Activated CD4-positive, CD25-positive, alpha-beta regulatory T cell treated with anti-CD3 and anti-CD28 coated beads, Interleukin-2, amount 50 U/mL, for 16 hours (primary cell): ENCODE measurements at places on chromosomes 11 and 22.

- DNase-seq = no peak
These were observed 437.3 kb upstream of the CADM1 start for GRCh38 chr11:115941481-115941993.

GRCh38 chr11:102346456-102346747 is 612 bp upstream of the BIRC2 start:
- no peak for DNase-seq

DNA sequence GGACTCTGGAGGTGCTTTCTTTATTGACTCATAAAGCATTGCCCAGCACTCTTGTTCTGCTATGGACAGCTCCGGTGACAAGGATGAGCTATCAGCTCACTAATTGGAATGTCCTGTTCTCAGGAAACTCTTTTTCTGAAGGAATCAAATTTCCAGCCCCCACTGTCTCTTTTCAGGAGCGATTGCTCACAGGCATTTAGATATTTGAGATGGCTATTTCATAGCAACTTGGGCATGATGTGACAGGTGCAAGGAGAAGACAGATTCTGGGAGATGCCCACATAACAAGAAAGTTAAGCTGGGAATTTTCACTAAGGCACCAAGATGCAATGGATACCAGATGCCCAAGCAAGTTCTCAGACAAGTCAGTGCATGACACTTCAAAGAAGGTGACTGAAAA is 123.4 kb upstream of the CSNK2A3 start:
- no peak for DNase-seq

- DNase-seq = no peak
These were observed 14.8 kb downstream of the SGSM3 start for GRCh38 chr22:40385036-40385782.

- DNase-seq = no peak
These were observed 38.3 kb upstream of the CYP2R1 start for GRCh38 chr11:14930369-14930768.

- DNase-seq = no peak
These were observed 31.2 kb upstream of the SMTN start for GRCh38 chr22:31049815-31050420.

DNA sequence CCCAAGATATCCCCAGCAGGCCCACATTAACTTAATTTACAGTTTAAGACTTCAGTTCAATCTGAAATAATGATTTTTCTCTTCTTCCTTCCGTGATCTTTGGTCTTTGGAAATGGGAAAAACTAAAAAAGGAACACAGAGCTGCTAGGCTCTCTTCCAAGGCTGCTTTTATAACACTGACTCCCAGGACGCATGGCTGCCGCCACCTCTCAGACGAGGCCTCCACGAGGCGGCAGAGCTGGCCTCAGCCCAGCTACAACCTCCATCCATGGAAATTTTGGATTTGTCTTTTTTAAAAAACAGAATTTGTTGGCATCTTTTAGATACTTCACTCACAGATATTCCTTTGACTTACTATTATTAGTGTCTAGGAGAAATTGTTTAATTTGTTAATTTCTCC is 385.5 kb upstream of the SYN3 start:
- DNase-seq = no peak

DNA sequence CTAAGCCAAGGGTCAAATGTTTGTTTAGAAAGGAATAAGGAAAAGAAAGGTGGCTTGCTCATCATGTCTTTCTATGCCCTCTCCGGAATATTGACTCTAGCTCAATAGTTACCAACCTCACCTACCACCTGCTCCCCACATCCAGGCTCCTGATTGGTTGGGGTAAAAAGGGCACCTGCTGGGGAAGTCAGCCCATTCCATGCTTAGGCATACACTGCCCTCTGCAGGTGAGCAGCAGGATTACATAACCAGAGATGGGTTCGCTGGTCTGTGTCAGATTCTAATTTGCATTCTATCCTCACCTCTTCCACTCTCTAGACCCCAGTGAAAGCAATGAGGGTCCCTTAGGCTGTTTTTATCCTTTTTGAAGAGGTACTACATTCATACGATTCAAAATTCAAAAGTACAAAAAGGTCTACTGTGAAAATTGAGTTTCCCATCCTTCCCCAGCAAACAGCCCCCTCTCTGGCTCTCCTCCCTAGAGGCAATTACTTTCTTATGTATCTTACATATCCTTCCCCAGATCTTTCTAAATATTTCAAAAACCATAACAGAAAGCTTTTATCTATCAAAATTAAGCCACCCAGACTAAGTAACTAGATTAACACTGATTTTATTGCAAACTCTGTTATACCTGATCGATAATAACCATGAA is 98.0 kb upstream of the ASPHD2 start:
- DNase-seq = peak; percentile 31

DNA sequence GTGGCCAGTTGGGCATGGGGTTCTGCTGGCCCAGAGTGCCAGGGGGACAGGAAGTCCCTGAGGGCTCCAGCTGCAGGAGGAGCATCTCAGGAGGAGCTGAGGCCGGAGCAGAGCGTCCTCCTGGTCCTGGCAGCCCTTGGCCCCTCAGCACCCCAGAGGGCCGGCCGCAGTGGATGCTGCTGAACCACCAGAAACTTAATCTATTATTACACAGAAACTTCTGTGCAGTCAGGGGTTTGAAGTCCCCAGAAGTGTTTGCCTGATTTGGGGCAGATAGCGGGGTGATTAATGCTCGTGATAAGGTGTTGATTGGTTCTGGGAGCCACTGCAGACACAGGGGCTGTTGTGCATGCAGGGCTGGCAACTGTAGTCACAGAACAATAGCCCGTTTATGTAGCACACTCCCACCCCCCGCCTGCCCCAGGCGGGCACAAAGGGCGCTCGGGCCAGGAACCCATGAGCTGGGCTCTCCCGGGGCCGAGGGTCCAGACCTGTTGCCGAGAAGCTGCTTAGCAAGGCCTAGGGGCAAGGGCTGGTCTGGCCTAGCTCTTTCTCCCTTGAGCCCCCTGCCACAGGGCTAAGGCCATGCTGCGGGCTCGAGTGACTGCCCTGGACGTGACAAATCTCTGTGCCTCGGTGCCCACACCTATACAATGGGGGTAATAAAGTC is 29.0 kb upstream of the KCNQ1OT1 start:
- DNase-seq = no peak

GRCh38 chr11:111310088-111310487 is 11.7 kb downstream of the POU2AF3 start:
- DNase-seq = no peak

GRCh38 chr11:102114032-102114431 is 3.8 kb downstream of the YAP1 start:
- DNase-seq = no peak

DNA sequence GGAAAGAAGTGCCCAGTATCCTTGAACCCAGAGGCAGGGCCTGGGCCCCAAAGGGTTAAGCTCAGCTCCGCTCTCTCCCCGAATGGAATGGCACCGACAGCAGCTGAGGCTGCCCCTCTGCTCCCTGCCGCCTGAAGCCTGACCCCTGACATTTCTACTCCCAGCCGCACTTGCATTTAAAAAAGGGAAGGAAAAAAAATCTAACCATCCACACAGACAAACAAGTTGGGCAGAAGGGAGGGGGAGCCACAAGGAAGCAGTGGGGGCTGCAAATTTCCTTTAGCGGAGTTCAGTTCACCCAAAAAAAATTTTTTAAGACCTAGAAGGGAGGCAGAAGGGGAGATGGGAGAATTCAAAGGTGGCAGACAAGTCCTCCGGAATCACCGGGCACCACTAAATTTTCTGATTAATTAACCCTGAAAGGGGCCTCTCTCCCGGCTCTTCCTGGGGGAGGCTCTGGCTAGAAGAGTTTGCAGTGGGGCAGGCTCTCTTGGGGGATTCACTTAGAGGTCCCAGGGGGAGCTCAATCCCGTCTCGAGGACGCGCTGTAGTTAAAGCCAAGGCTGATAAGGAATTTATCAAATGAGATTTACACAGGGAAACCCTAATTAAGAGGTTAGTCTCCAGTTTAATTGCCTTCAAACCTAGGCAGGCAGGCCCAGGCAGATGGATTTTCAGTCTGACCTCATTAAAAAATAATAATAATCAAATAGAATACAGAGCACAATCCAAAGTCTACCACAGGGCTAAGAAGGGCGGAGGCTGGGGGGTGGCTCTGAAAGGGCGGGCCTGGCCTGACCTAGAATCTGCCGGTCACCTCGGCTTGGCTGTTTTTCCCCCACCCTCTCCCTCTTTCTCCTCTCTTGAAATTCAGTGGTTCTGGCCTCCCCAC is 25.6 kb downstream of the MN1 start:
- no peak for DNase-seq

- no peak for DNase-seq
These were observed 769 bp downstream of the MAFF start for GRCh38 chr22:38202437-38203089.

GRCh38 chr22:20204311-20204710 is 53.5 kb upstream of the CCDC188 start:
- no peak for DNase-seq

- no peak for DNase-seq
These were observed at the start of gene IGLL5 for GRCh38 chr22:22887621-22888503. IGLL5 (plus strand) TSS chr22:22887816; CDS start chr22:22888054, 238 bp downstream.

DNA sequence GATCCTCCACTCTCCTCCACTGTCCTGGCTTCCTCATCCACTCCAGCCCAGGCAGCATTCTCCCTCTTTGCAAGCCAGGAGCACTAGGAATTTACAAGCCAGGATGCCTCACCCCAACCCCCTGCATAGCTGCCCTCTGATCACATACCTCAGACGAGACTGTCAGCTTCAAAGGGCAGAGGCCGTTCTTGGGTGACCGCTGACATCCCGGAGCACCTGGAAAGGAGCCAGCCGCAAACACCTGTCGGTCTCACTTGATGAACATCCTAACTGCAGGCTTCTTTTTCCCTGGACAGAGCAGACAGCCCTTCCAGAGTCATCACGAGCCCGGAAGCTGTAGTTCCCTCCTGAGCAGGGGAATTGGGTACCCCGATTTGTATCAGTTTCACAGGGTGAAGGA is 451.3 kb upstream of the B3GAT1 start:
- DNase-seq = no peak

DNA sequence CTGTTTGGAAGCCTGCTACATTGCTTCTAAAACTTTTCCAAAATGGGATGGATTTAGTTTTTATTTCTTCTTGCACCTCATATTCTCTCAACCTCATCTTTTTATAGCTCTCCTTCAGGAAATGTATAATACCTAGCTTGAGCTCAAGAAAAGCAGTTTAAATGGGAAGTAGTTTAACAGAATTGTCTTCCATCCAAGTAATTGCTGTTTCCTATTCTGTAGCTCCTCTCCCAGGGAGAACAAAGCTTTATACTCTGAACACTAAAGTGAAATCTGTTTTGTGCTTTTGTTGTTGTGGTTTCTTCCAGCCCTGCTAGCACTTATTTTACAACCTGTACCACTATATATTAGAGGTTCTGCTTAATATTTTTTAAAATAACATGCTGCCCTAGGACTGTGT is 83.2 kb upstream of the HORMAD2 start:
- DNase-seq = no peak

DNA sequence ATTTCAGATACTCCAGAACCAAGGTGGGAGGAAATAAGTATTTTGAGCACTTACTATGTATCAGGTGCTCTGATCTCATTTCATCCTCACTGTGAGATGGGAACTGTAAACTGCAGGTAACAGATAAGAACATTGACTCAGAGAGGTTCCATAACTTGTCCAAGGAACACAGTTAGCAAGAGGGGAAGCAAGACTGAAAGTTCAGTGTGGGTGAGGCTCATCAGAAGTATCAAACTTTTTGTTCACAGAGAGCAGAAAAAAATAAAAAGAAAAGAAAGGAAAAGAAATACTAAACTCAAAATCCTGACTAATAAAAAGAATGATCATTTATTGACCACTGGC is 37.1 kb downstream of the RAB30 start:
- DNase-seq = no peak

DNA sequence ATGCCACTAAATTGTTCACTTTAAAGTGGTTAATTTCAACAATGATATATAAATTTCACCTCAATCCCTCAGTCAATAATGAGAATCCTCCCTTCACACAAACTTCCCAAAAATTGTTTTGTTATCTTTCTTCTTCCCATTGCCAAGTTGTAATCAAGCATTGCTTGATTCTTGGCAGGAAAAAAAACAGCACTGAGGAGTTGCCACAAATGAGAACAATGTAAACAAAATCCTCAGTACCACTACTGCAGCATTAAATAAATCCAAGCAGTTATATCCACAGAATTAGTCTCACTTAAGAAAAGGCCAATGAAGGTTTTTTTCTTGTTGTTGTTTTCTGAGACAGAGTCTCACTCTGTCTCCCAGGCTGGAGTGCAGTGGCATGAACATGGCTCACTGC is 38.2 kb downstream of the FAM168A start:
- no peak for DNase-seq

DNA sequence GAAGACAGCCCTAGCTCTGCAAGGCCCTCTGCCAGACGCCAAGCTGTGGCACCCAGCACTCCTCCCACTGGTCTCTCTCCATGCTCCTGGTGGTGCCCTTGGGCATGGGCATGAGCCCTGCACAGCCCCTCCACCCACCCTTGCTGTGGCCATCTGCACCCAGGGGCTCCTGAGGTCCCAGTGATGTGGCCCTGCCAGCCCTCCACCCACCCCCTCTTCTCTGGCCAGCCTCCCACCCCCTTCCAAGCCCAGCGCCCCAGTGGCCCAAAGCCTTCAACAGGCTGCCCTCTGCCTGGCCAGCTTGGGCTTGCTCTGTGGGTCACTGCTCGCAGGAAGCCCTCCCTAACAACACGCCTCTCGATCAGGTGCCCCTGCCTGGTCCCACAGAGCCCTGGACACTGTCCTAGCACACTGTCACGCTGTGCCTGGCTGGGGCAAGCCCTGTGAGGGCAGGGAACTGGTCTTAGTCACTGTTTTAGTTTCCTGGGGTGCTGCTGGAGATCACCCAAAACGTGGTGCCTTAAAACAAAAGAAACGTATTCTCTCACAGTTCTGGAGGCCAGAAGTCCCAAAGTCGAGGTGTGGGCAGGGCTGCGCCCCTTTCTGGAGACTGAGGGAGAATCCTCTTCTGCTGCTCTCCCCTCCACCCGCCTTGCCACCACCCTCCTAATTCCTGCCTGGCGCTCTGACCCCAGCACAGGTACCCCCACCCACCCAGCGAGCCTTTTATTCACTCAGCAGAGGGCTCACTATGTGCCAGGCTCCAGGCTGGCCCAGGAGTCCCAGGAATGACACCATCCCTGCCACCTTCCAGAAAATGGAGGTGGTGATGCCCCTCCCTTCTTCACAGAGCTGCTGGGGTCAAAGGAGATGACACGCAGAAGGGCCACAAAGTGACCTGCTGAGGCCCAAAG is 14.7 kb downstream of the SULT4A1 start:
- DNase-seq = no peak

GRCh38 chr22:35617137-35617755 is at the start of gene MB:
MB (minus strand) TSS chr22:35617329; CDS start chr22:35617257, 72 bp downstream.
- no peak for DNase-seq

DNA sequence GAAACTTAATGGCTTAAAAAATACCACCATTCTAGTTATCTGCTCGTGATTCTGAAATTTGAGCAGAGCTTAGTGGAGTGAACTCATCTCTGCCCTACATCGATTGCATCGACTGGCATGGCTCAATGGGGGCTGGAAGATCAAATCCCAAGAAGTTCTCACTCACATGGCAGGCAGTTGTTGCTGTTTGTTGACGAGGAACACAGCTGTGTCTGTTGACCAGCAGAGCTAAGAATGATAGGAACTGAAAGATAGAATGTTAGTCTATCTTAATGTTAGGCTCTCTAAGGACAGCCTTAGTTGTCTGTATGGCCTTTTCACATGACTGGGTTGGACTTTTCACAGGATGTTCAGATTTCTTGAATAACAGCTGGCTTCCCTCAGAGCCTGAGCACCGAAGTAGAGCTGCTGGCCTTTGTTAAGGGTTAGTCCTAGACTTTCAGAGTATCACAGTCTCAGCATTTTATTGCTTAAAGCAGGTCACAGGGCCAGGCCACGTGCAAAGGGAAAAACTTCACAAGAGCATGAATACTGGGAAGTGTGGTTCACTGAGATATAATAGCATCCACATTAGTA is 31.6 kb upstream of the IZUMO1R start:
- DNase-seq = no peak

- no peak for DNase-seq
These were observed 21.1 kb upstream of the RDX start for GRCh38 chr11:110317516-110317932.
